ENCODE measurements at places on chromosomes 3 and 15.

- no peak for DNase-seq
Measured at GRCh38 chr3:38001456-38002081, 11.0 kb downstream of the VILL start.

GRCh38 chr3:16066975-16067374, 107.5 kb upstream of the GALNT15 start:
- no peak for DNase-seq

DNA sequence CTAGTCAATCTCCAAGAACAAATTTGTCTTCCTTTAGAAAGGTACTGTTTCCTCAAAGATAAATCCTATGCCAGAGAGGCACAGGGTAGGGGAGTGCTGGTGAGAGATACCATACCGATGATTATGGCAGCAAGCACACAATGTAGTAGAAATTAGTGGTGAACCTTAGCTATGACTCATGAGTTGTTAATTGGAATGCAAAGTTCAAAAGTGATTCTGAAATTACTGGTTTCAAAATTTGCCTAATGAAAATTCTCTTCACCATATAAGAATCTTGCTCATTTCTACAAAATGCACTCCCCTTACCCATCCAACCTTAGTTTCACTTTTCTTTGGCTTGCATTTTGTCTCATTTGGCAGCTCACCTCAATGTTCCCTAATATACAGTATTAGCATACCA, 139.5 kb upstream of the SLC2A2 start:
- no peak for DNase-seq

DNA sequence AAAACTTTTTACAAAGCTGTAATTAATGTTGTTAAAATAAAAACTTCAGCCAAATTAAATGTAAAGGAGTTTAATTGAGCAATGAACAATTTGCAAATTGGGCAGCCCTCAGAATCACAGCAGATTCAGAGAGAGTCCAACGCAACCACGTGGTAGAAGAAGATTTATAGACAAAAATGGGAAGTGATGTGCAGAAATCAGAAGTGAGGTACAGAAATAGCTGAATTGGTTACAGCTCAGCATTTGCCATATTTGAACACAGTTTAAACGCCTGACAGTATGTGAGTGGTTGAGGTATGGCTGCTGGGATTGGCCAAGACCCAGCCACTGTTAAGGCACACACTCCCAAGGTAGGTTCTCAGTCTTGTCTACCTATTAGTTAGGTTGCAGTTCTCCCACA, 14.4 kb upstream of the PLA2G4D start:
- no peak for DNase-seq

- DNase-seq, result no peak
Measured at GRCh38 chr15:59335207-59335786, 37.4 kb downstream of the MYO1E start.

DNA sequence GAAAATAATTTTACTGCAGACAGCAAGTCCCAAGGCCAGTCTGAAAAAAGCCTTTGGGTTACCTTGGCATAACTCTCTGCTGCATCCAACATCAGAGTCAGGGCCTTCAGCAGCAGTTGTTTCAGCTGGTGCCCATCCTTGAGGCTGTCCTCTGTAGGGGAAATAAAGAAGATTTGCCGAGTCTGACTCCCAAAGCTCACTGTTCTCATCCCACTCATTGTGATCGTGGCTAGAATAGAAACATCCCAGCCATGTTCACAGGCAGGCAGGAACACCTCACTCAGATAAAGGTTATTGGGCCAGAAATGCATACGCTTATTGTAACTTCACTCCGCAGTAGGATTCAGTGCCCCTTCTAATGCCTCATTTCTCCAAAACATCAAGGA, 29.2 kb downstream of the EIF3J start:
- no peak for DNase-seq
